Urothelium cell line (cell line): ENCODE measurements at places on chromosomes 4 and X.

DNA sequence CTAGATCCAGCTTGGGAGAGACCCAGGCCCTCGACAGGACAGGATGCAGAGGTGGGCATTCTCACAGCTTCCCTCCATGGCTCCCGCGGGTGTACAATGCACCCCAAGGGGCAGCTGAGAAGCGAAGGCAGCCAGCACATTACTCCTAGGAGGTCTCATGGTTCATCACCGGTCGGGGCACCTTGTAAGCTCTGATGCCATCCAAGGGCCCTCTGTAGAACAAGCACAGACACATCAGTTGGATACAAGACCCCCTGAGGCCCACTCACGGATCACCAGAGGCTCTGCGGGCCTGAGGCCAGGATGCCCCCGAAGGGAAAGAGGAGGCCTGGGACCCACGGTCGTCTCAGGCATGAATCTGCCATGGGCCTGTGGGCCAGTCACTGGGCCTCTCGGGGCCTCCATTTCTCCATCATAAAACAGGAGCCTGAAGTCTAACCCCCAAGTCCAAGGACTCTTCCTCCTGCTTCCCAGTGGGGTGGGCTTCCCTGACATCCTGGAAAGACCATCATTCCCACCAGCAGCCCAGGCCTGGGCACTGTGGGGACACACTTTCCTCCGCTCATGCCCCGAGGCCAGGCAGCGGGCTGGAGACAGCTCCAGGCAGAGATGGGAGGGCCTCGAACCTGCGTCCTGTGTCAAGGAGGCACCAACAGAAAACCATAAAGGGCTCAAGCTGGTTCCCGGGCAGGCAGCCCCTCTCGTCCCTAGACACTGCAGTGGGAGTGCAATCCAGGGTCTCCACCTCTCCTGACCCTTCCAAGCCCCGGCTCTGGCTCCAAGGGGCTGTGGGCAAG is 20.1 kb downstream of the HMX1 start:
- DNase-seq = no peak

- DNase-seq = no peak
These were observed 33.5 kb upstream of the ITM2A start for GRCh38 chrX:79400623-79401022.

- no peak for DNase-seq
These were observed 54.4 kb upstream of the USP26 start for GRCh38 chrX:133151336-133151735.

DNA sequence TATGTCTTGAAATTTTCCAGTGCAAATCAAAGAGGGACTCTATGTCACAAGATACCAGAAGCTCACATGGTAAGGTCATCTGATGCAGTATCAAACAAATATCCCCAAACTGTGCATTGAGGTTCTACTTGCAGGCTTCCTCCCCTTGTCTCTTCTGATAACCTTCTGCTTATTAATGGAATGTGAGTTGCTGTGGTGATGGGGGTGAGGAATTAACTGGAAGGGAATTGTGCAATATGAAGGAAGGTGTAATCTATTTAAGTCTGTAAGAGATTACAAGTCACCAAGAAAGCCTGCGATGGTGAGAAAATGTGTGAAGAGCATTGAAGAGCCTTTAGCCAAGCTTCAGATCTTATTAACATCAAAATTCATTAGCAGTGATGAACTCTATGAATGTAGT is 15.4 kb upstream of the MAGED1 start:
- DNase-seq = no peak
